Activated naive CD4-positive, alpha-beta T cell treated with anti-CD3 and anti-CD28 coated beads, Interleukin-2, amount 10 ng/mL, durations not matched to agents 7 days and 5 days (primary cell): ENCODE measurements at places on chromosomes 3 and 15.

DNA sequence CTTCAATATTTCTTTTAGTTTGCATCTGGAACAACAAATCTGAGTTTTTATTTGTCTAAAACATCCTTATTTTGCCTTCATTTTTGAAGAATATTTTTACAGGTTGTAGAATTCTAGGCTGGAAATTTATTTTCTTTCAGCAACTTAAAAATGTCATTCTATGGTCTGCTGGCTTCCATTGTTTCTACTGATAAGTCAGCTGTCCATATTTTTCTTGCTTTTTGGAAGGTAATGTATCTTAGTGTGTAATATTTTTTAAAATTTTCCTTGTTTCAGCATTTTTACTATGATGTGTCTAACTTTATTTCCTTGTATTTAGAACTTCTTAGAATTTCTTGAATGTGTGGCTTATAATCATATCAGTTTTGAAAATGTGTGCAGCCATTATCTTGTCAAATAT, 37.0 kb downstream of the SEMA6D start:
- DNase-seq = no peak

GRCh38 chr15:87154761-87155160, 1075.1 kb downstream of the AGBL1 start:
- DNase-seq = no peak

- no peak for DNase-seq
Measured at GRCh38 chr3:117217760-117218316, 508.3 kb downstream of the TUSC7 start.

- DNase-seq = no peak
Measured at GRCh38 chr15:58694641-58695398, 54.7 kb downstream of the ADAM10 start.

DNA sequence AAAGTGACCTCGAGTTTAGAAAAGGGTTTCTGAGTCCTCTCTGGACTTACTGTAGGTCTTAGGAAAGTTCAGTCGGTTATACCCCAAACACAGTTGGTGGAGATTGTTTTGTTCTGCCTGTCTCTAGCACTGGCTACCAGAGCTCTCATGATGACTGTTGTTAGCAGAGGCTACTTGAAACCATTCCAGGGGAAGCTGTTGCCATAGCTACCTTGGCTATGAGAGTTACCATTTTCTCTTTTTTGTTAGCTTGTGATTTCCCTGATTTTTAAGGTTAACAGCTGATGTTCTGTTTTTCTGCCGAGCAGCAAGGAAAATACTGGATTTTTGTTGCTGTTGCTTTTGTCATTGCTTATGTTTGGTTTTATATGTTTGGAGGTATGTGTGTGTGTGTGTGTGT, 26.7 kb downstream of the ABHD2 start:
- DNase-seq = no peak

GRCh38 chr15:35281515-35281914, 196.4 kb upstream of the NANOGP8 start:
- no peak for DNase-seq

- DNase-seq = no peak
Measured at GRCh38 chr3:41364736-41365135, 165.4 kb downstream of the CTNNB1 start.

DNA sequence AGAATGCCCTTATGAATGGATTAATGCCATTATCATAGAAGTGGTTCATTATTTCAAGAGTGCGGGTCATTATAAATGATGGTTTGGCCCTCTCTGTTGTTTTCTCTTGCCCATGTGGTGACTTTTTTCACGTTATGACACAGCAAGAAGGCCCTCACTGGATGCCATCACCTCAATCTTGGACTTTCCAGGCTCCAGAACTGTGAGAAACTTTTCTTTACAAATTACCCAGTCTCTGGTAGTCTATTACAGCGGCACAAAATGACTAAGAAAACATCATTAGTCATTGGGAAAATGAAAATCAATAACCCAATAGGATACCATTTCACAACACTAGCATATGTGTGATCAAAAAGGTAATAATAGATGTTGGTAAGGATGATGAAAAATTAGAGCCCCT, 119.0 kb upstream of the LPP start:
- DNase-seq = no peak

- DNase-seq = no peak
Measured at GRCh38 chr3:140276703-140277102, 341.7 kb downstream of the CLSTN2 start.

DNA sequence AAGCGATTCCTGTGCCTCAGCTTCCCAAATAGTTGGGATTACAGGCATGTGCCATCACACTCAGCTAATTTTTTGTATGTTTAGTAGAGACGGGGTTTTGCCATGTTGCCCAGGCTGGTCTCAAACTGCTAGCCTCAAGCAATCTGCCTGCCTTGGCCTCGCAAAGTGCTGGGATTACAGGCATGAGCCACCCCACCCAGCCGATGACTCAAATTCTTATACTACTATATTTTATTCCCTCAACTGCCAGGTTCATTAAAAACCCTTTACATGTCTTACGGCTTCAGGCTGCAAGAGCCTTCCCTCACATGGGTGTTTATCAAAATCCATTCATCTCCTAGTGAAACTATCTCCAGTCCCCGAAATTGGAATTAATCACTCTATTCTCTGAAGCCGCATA, 63.4 kb downstream of the CBLB start:
- DNase-seq = no peak

- DNase-seq = no peak
Measured at GRCh38 chr3:129549805-129550204, 6.8 kb downstream of the H1-8 start.

- DNase-seq = no peak
Measured at GRCh38 chr3:167406876-167407492, 26.9 kb upstream of the ZBBX start.
